ENCODE measurements at places on chromosomes 12 and 14. TPM values are rescaled to one million over a fixed set of nuclear protein-coding genes. Genes with fewer than 3 reads are reported as not detected.
A peak's percentile ranks its signal among the peaks of the same experiment; 100 is the strongest.

KRT6C gene
- total RNA-seq = not detected

ABCC9 gene
- 110 TPM for total RNA-seq

KCNJ8 gene
- total RNA-seq = 47.9 TPM

GMPR2 gene
- 34.8 TPM for total RNA-seq

LRP6 gene
- 23.7 TPM for total RNA-seq

PTHLH gene
- total RNA-seq = 2.1 TPM

RTN1 gene
- 1.6 TPM for total RNA-seq

PROX2 gene
- not detected for total RNA-seq

- H3K27ac ChIP-seq = peak overlapping the region; percentile 68
- H3K4me3 ChIP-seq = no peak overlapping the region
- DNase-seq = no peak
- no peaks in the 10 kb centered on the region for H3K27me3 ChIP-seq
- H3K36me3 ChIP-seq = peaks cover 4% of the 10 kb centered on the region
These were observed 52.4 kb downstream of the NTN4 start for GRCh38 chr12:95738024-95738611.

GRCh38 chr12:80400571-80400991, 43.5 kb upstream of the PTPRQ start:
- DNase-seq = no peak
- H3K36me3 ChIP-seq = no peaks in the 10 kb centered on the region
- H3K4me3 ChIP-seq = peak overlapping the region; percentile 32
- H3K27me3 ChIP-seq = no peaks in the 10 kb centered on the region
- H3K4me1 ChIP-seq = no peaks in the 10 kb centered on the region
- no peak overlapping the region for H3K27ac ChIP-seq

- H3K4me1 ChIP-seq = no peaks in the 10 kb centered on the region
- H3K27me3 ChIP-seq = no peaks in the 10 kb centered on the region
- no peak overlapping the region for H3K27ac ChIP-seq
- H3K36me3 ChIP-seq = peaks cover 47% of the 10 kb centered on the region
- DNase-seq = peak; percentile 57
These were observed 26.6 kb upstream of the NXPH4 start for GRCh38 chr12:57190037-57190436.

- DNase-seq = no peak
- no peaks in the 10 kb centered on the region for H3K4me1 ChIP-seq
- H3K36me3 ChIP-seq = peaks cover 63% of the 10 kb centered on the region
- H3K4me3 ChIP-seq = no peak overlapping the region
- no peaks in the 10 kb centered on the region for H3K27me3 ChIP-seq
These were observed 9.3 kb downstream of the CACNB3 start for GRCh38 chr12:48827513-48828096.

- no peak overlapping the region for H3K27ac ChIP-seq
- no peaks in the 10 kb centered on the region for H3K36me3 ChIP-seq
- no peaks in the 10 kb centered on the region for H3K4me1 ChIP-seq
- H3K27me3 ChIP-seq = no peaks in the 10 kb centered on the region
- H3K4me3 ChIP-seq = no peak overlapping the region
These were observed 110.7 kb downstream of the ZFC3H1 start for GRCh38 chr12:71552728-71553501.

DNA sequence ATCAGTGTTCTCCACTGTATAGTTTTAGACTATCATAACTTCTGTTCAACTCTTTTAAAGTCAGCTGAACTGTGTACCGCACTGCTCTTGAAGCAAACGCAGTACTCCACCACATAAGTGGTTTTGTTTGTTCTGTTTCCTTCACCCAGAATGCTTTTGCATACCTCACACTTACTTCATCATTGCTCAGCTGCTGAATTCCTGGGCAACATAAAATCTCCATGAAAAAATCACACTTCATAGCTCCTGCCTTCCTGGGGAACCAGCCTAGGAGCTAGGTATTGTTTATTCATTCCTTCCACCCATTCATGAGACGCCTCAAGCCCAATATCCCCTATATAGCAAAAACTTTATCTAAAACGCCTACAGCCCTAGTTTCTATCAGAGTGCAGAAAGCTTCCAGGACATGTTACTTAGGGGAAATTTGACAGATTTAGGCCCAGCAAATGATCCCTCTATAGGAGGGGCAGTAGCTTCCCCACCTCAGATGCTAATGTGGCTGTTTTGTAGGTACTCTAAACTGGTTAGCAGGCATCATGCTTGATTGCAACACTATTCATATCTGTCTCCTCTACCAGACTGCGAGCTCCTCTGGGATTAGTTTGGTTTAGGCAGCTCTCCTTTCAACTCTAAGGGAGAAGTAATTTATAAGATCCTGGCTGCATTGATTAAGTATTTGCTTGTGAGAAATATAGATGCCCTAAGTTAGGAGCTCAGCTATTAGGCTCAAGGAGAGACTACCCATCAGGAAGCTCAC, 44.5 kb downstream of the LRRC9 start:
- H3K4me3 ChIP-seq = no peak overlapping the region
- H3K36me3 ChIP-seq = no peaks in the 10 kb centered on the region
- H3K4me1 ChIP-seq = no peaks in the 10 kb centered on the region
- DNase-seq = no peak

GRCh38 chr12:113115455-113116126, 20.0 kb downstream of the RASAL1 start:
- no peaks in the 10 kb centered on the region for H3K4me1 ChIP-seq
- no peaks in the 10 kb centered on the region for H3K36me3 ChIP-seq
- H3K4me3 ChIP-seq = no peak overlapping the region
- H3K27ac ChIP-seq = no peak overlapping the region
- H3K27me3 ChIP-seq = peaks cover 48% of the 10 kb centered on the region

DNA sequence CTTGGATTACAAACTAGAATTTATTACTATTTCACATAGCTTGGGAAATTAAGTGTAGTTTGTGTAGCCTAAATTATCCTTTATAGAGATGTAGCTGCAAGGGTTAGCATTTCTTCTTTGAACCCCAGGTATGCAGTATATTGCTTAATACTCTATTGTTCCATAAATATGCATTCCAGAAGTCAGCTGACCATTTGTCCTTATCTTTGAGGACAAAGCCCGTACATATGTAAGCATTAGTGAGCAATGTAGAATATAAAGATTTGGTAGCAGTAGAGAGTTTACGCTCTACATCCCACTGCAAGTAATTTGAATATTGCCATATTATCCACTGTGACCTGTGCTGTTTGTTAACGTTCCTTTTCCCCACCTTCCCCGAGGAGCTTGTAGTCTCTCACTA, 26.9 kb downstream of the PPM1A start:
- no peaks in the 10 kb centered on the region for H3K36me3 ChIP-seq
- H3K27me3 ChIP-seq = no peaks in the 10 kb centered on the region
- H3K4me1 ChIP-seq = peaks cover 83% of the 10 kb centered on the region
- H3K27ac ChIP-seq = no peak overlapping the region
- DNase-seq = no peak

GRCh38 chr14:54647378-54647777, 80.5 kb downstream of the SAMD4A start:
- no peaks in the 10 kb centered on the region for H3K27me3 ChIP-seq
- DNase-seq = no peak
- no peaks in the 10 kb centered on the region for H3K36me3 ChIP-seq
- no peak overlapping the region for H3K27ac ChIP-seq

- no peaks in the 10 kb centered on the region for H3K36me3 ChIP-seq
- H3K4me1 ChIP-seq = peaks cover 38% of the 10 kb centered on the region
- no peaks in the 10 kb centered on the region for H3K27me3 ChIP-seq
- DNase-seq = peak; percentile 80
- no peak overlapping the region for H3K4me3 ChIP-seq
- H3K27ac ChIP-seq = no peak overlapping the region
These were observed 57.5 kb upstream of the TMCC3 start for GRCh38 chr12:94707892-94708291.

Data from heart right ventricle (tissue), 16 donors.